Activated CD8-positive, alpha-beta memory T cell treated with anti-CD3 and anti-CD28 coated beads for 1 hour (primary cell): ENCODE measurements at places on chromosomes 4 and X.

- DNase-seq = no peak
Measured at GRCh38 chr4:8894424-8894816, 22.8 kb upstream of the HMX1 start.

DNA sequence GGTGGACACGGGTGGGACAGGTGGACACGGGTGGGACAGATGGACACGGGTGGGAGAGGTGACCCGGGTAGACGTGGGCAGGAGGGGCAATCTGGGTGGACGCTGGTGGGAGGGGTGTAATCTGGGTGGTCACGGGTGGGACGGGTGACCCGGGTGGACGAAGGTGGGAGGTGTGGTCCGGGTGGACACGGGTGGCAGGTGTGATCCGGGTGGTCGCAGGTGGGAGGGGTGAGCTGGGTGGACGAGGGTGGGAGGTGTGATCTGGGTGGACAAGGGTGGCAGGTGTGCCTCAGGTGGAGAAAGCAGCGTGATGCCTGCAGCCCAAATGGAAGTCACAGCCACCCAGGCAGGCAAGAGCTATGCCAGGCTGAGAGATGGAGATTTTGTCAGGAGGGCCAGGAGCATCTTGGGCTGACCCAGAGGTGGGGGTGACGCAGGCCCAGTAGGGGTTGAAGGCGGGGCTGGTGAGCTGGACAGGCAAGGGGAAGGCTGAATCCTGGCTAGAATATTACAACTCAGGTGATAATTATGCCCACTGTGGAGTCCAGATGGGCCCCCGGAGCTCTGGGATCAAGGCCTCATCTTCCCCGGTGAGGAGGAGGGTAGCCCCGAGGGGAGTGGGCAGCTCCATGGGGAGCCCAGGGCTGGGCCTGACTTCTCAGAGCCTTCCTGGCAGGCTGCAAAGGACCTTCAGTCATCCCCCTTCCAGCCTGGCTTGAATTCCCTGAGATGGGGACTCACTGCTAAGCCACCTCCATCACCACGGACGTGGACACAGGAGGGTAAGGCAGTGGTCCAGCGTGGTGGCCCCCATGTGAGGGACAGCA is 100.0 kb downstream of the ADRA2C start:
- DNase-seq = no peak

GRCh38 chrX:18929775-18930174 is 54.1 kb downstream of the PHKA2 start:
- DNase-seq = no peak

DNA sequence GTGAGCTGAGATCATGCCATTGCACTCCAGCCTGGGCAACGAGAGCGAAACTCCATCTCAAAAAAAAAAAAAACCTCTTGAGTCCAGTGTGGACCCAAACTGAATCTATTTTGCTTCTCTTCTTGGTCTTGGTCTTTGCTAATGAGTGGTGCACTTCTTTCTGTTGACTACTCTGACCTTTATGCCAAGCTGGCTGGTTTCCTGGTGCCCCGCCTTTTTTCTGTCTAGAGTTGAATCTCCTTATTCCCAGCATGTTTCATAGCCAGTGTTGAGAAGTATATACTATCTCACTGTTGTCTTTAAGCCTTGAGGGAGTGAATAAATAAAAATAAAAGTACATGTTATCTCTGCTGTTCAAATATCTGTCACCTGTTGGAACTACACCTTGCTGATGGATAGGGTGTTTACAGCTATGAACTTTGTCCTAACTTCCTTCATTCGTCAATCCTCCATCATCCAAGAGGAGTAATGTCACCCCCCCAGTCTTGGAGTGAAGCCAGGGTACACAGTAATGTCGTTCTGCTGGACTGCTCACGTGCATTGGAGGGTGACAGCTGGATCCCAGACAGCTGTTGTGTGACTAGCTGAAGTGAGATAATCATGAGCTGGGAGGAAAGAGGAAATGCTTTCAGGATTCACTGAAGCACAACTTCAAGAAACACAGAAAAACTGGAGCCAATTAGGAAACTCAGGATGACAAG is 99.3 kb upstream of the PRKG2 start:
- DNase-seq = no peak

- DNase-seq = no peak
Measured at GRCh38 chr4:8086783-8087445, 71.7 kb downstream of the ABLIM2 start.

- DNase-seq = no peak
Measured at GRCh38 chr4:82718162-82718940, 80.2 kb downstream of the SCD5 start.

GRCh38 chr4:182478475-182478874 is 235.3 kb downstream of the TENM3 start:
- DNase-seq = no peak

- no peak for DNase-seq
Measured at GRCh38 chr4:126853715-126854114, 779.0 kb upstream of the INTU start.

- no peak for DNase-seq
Measured at GRCh38 chrX:1026263-1027015, 186.0 kb downstream of the CRLF2 start.

DNA sequence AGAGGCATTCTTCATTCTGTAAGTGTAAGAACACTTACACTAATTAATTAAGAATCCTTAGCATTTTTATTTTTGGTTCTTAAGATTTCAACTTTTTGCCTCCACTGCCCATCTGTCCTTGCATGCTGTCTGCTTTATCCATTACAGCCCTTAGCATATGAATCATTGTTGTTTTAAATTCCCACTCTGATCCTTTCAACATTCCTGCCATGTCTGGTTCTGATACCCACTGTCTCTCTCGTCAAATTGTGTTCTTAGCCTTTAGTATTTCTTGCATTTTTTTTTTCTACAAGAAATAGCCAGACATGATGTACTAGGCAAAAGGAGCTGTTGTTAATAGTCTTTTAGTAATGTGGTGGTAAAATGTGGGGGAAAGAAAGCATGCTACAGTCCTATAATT is 1360.0 kb downstream of the TECRL start:
- DNase-seq = no peak

DNA sequence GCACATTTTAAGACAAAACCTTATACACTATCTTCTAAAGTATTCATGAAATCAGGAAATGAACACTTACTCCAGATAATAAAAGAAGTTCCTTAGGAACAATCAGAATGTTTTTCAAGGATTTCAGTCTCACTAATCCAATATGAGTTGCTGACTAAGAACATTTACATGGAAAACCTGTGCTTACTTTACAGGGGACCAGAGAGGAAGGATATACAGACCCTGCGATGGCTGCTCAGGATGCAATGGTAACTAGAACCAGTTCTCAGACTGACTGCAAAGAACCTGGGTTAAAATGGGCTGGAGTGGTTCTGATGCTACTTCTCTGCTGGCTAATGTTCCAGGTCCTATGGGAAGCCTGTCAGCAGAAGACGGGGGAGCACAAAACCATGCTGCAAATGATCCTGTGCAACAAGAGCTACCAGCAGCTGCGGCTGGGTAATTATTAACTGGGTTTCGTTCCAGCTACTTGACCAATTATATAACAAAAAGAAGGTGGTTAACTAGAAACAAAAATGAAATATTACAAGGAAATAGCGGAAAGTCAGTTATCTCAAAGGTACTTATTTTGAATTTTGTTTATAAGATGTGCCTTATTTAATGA is 85.3 kb downstream of the ANXA10 start:
- no peak for DNase-seq

GRCh38 chrX:39705290-39705689 is 392.5 kb downstream of the BCOR start:
- DNase-seq = no peak

DNA sequence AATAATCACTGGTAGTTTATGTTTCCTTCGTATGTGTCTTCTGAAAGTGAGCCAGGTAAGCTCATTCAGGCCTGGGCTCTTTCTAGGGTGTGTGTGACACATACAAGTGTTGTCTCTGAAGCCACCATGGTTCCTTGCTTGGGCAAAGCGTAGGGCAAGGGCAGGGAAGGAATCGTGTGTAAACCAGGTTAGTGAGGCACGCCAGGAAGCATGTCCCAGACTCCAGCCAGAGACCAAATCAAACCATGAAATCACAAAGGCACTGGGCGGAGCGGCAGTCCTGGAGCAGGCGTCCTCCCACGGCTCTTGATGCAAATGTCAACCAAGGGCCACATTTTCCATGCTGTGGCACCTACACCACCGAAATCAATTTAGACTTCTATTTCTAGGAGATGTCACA is 67.0 kb downstream of the NYX start:
- no peak for DNase-seq

DNA sequence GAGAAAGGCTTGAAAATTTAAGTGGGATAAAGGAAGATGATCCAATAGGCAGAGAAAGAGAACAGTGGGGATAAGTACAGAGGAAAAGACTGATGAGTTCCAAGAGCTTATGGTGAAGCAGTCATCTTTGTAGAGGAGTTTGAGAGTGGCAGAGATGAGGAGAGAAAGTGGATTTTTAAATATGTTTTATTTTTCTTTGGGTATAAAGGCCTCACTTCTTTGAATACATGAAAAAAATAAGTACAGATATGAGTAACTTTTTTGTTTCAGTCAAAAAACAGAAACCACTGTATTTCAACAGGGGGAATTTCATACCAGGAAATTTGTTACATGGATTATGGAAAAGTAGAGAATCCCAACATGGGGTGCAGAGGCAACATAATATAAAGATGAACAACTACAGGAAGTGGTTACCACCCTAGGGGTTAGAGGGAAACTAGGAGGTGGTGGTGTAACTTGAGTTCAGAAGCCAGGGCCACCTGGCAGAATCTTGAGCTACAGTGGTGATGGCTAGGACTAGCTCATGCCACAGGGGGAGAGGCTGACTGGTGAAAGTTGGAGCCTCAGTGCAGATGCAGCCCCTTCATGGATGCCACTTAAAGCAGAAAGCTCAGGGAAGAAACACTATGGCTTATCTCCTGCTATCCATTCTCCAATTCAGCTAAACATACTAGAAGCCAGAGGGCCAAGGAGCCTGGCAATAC is 3.4 kb upstream of the CYBB start:
- no peak for DNase-seq

GRCh38 chr4:131509521-131509920 is 1639.6 kb upstream of the PCDH10 start:
- DNase-seq = no peak

DNA sequence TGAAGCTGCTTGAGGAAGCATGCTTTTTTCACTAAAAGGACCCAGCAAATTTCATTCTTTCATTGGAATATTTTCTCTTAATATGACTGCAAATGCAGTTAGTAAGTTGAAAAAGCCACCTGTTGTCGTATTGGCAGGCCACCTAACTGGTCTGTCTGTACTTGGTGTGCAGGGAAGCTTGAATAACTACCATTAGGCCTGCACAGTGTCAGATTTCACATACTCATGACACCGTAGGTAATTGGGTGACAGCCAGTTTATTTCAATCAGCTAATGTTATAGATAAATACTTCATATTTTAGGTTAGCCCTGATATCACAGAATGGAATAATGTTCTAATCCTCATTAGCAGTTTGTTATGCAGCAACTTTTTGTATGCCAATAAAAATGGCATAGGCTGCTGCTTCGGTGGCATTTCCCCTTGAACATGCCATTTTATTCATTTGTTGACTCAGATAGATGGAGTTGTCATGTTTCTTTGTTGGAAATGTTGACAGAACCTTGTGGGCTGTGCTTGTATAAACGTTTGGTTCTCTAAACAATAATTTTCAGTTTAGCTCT is 173.7 kb downstream of the RPA4 start:
- no peak for DNase-seq

DNA sequence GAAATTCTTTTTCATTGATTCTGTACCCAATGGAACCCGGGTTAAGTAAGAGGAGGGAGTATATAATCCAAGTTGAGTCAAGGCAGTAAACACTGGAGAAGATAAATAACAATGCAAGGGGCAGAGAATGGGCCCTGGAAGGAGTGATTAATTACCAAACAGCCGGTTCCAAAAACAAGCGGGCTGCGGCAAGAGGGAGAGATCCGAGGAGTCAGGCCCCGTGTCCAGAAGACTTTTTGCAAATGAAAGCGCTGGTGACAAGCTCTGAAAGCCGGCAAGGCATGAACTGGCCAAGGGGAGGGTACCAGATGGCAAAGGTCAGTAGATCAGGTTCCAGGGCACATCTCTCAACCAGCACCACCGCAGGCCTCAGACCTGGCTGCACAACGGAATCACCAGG is 294.9 kb downstream of the BCOR start:
- DNase-seq = no peak

- DNase-seq = no peak
Measured at GRCh38 chrX:51606446-51606845, 12.3 kb downstream of the CENPVL3 start.

DNA sequence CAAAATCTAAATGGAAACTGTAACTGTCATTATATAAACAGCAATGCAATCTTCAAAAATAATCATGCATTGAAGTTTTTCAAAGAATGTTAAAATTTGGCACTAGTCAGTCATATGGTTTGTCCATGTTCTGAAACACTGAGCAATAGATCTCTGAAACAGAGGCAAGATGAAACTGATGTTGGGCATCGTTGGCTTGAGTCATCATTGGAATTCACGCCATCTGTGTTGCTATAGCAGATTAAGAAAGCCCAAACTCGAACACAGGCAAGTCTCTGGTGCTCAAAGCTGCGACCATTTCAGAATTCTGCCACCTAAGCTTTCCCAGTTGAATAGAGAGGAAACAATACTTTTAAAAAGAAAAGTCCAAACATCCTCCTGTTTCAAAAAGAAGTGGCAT is 114.1 kb upstream of the PPARGC1A start:
- DNase-seq = no peak

DNA sequence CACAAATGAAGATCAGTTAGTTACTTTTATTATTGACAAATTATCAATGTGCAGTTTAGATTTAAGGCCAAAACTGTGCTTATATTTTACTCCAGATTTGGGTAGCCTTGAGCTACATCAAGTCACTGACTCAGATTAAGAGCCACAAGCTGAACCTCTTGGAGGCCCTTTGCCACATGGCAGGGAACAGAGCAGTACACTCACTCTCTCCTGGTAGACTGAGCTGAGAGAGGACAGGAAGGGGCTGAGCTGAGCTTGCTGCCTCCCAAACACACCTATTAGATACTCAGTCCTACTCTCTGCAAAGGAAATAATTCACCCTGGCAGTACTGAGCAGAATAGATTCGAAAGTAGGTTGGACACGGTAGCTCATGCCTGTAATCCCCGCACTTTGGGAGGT is 7.8 kb downstream of the STAP1 start:
- no peak for DNase-seq

DNA sequence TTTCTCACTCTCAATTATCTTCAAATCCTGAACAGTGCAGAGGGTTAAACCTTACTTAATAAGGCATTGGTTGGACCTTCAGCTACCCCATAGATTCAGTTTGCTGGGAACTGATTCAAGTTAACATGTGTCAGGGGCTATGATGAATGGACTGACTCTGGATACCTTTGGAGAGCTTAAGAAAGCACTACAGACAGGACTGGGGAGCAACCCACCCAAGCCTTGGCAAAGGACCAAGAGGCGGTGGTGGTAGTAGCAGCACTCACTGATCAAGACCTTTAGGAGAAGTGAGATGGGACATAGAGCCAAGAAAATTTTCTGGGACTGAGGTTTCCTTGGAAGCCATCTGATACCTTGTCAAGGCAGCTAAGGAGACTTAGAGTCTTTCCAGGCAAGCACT is 43.0 kb upstream of the TAPT1 start:
- no peak for DNase-seq

DNA sequence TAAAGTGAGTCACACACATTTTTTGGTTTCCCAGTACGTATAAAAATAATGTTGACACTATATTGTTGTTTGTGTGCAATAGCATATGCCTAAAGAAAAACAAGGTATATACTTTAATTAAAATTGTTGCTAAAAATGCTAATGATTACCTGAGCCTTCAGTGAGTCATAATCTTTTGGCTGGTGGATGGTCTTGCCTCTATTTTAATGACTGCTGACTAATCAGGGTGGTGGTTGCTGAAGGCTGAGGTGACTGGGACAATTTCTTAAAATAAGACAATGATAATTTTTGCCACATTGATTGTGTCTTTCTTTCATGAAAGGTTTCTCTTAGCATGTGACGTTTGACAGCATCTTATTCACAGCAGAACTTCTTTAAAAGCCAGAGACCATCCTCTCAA is 21.0 kb upstream of the ANXA10 start:
- DNase-seq = no peak
